ENCODE measurements at places on chromosomes 3 and 15.

GRCh38 chr3:69282181-69282580, 103.7 kb downstream of the FRMD4B start:
- no peak for DNase-seq

DNA sequence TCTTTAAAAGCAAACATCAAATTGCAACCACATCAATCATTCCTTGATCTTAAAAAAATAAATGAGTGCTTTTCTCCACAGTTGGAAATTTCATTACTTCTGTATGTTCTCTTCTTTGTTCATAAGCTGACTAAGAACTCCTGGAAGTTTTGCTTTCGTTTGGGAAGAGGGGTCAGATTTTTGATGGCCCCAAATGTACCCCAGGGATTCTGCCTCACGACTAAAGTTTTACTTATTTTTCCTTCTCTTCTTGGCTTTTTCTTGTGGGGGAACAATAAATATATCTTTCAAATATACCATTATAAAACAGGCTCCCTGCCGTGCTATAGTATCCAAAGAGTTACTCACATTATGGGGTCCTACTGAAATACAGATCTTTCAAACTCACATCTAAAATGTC, 215.0 kb upstream of the CDIN1 start:
- no peak for DNase-seq

DNA sequence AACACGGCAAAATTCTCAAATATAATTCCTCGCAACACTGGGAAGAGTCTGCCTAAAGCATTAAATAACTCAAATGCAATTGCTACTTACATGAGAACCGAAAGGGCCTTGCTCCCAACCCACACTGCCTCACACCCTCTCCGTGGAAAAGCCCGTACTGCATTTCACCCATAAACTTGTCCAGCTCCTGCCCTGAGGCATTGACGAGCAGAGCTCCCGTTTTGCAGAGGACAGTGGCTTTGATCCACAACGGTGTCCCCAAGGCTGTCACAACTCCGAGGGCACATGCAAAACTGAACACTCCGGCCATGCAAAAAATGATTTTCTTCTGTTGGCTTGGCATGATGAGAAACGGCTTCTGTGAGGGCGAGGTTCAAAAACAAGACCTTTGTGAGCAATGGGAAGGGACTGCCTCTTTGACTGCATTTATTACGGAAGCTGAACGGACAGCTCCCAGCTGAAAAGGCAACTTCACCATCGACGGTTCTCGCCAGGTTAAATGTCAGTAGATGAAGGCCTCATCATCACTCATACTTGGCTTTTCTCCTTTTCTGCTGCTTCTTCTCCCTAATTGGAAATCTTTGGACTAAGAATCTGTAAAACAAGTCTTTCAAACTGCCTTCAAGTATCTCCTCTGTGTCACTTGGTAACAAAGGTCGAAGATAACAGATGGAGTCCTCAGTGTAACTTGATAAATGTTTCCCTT, at the start of gene CLRN1:
Gene CLRN1 (minus strand): TSS at position 362 of the 706 bp plus-strand sequence. CDS start 19 bp downstream, at position 343.
- DNase-seq, result no peak

GRCh38 chr3:126119976-126120375, 36.1 kb upstream of the SLC41A3 start:
- no peak for DNase-seq

DNA sequence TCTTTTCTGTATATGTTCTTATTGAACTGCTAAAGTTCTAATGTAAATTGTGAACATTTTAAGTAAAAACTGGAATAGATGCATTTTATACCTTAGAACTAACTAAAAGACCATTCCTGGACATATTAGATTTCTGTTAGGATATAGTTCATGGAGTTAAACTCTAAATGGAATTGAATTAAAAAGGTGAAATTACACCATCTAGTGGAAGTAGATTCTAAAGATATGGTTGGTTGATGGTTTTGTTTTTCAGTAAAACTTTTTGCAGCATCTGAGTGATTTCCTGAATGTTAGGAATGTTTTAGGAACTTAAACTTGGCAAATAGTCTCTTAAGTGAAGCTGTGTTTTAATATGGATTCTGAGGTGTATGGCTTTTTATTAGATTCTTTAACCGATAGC, 96.8 kb downstream of the SLMAP start:
- no peak for DNase-seq

DNA sequence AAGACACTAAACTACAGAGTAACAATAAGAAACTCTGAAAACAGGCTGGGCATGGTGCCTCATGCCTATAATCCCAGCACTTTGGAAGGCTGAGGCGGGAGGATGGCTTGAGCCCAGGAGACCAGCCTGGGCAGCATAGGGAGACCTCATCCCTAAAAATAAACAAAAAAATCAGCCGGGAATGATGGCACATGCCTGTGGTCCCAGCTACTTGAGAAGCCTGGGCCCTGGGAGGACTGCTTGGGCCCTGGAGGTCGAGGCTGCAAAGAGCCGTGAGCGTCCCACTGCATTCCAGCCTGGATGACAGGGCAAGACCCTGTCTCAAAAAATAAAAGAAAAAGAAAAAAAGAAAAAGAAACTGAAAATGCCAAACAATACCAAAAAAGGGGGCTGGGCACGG, 55.4 kb downstream of the TMCC1 start:
- no peak for DNase-seq

- no peak for DNase-seq
Measured at GRCh38 chr3:67783281-67784250, 129.2 kb upstream of the SUCLG2 start.

GRCh38 chr3:42505128-42505848, 2.8 kb downstream of the VIPR1 start:
- peak; percentile 15 for DNase-seq

- DNase-seq, result no peak
Measured at GRCh38 chr3:58858126-58858525, 191.6 kb upstream of the FAM3D start.

DNA sequence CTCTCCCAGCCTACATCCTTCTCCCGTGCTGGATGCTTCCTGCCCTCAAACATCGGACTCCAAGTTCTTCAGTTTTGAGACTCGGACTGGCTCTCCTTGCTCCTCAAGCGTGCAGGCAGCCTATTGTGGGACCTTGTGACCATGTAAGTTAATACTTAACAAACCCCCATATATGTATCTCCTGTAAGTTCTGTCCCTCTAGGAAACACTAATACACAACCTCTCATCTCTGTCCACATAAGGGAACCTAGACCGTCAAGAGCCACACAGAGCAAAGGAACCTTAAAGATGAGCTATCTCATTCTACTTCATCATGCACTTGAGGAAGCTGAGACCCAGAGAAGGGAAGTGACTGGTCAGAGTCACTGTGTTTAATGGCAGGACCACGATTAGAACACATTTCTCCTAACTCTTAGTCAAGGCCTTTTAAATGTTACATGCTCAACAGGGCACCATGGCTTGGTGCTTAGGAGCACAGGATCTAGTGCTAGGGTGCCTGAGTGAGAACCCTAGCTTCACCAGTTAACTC, 50.3 kb downstream of the NPTN start:
- DNase-seq, result no peak

DNA sequence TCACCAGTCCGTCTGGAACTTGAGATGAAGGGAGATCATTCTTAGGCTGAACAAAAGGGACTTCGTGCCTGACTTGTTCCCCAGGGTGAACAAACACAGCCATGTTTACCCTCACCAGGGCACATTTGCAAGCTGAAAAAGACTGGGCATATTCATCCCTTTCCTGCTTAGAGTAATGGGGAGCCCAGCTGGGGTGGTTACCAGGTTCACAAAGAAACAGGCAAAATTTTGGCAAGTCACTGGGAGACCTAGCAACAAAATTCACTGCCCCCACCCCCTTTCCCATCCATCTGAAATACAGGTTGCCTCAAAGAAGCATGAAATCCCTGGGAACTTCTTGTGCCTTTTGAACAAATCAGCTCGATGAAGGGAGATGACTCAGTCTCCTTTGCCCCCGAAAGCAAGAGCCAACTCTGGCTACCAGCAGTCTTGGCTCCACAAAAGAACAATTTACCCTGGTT, 775.0 kb downstream of the SQOR start:
- no peak for DNase-seq

- no peak for DNase-seq
Measured at GRCh38 chr3:14785207-14786155, 33.3 kb upstream of the FGD5 start.

GRCh38 chr3:88038566-88038965, 20.2 kb downstream of the CGGBP1 start:
- DNase-seq, result no peak

DNA sequence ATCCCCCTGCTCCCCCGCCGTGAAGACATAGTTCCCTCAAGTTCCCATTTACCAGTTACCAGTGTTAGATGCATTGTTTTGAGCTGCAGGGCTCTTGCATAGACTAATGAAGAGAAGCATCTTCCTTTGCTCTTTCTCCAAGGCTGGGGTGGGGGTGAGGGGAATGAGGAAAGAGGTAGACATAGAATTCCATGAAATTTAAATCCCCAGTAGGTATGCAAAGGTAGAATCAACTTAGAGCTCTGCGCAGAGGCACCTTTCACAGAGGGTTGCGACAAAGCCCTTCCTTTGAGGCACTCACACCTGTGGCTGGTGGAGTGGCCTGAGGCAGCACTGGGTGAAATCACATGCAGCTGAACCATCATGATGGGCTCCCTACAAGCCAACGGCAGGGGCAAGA, 101.3 kb downstream of the WDR76 start:
- no peak for DNase-seq

DNA sequence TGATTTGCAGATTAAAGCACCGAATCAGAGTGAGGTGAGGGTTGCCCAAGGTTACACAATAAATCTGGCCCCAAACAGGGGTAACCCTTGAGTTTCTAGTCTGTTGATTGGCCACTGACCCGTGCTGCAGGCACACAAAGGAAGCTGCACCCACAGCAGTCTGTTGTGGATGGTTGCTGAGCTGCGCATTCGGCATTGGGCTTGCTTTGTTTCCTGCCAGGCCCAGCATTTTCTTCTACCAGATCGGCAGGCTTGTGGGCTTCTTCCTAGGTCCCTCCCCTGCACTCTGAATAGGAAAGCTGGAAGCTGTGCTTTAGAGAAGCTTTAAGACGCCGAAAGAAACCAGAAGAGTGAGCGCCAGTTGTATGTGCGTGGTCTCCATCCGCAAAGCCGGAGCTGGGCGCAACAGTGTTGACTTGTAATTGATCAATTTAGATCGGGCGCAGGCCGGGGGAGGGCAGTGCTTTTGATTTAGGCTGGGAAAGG, 12.1 kb downstream of the B3GNT5 start:
- no peak for DNase-seq

DNA sequence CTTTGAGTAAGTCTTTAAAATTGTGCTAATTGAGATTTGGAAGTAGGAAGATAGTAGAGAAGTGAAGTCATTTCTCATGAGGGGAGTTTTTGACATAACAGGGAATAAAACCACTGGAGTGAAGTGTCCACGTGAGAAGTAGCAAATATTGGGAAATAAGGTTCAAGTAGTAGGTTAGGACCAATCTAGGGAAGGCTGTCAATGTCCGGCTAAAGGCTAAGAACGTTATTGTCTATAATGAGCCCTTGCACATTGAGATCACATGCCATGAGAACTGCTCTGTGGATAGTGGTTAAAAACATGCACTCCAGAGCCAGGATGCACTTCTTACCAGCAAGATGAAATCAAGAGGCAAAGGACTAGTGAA, 459.9 kb upstream of the TPRG1 start:
- no peak for DNase-seq

- DNase-seq, result peak; percentile 79
Measured at GRCh38 chr3:45677033-45677446, 12.2 kb upstream of the SACM1L start.

- DNase-seq, result peak; percentile 92
Measured at GRCh38 chr15:75043509-75044257, 20.3 kb downstream of the PPCDC start.

- no peak for DNase-seq
Measured at GRCh38 chr3:52561028-52561747, 24.8 kb downstream of the UQCC5 start.

DNA sequence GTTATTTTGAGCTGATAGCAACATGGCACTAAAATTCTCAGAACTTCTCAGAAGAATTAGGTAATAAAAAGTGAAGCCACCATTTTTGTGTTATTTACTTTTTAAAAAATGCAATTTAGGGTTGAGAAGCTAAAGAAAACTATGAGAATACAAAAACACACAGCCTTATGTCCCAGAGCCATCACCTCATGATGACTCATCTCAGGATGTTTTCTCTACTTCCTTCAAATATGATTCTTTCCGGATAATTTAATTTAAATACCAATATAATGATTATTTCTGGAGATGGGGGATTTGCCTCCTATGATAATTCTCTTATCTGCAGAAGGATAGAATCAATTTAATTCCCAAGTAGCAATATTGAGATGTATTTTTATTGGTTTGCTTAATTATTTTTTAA, 105.6 kb upstream of the BFSP2 start:
- no peak for DNase-seq

GRCh38 chr3:29291260-29291981, 10.6 kb downstream of the RBMS3 start:
- DNase-seq, result no peak

DNA sequence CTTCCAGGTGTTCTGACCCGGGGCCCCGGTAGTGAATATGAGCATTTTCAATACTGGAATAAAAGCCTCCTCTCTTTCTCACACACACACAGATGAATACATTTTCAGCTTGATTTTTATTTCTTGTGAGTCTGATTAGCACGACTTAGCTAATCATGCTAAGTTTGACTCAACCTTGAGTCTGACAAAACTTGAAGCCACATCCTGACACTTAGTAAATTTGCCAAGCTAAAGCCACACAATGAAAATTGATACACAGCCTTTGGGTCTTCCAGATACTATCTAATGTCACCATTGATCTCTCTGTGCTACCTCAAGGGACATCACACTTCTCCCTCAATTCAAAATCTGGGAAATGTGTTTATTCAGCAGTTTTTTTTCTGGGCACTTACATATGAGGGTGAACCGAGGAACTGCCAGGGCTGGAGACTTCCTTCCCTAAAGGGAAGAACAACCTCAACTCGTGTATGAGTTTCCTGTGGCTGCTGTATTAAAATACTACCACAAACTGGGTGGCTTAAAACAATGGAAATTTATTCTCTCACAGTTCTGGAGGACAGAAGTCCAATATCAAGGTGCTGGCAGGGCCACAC, 18.6 kb downstream of the TMEM266 start:
- DNase-seq, result no peak

- no peak for DNase-seq
Measured at GRCh38 chr3:94937980-94938379, 875.1 kb downstream of the NSUN3 start.

GRCh38 chr15:64478863-64479262, 18.5 kb downstream of the ZNF609 start:
- no peak for DNase-seq

Data from breast epithelium (tissue), 4 donors.